Activated gamma-delta T cell treated with anti-CD3 and anti-CD28 coated beads, Interleukin-2, amount 50 U/mL, for 16 hours (primary cell): ENCODE measurements at places on chromosomes 7 and 10.

GRCh38 chr7:21044913-21045568 lies 258.4 kb upstream of the SP8 start:
- no peak for DNase-seq

DNA sequence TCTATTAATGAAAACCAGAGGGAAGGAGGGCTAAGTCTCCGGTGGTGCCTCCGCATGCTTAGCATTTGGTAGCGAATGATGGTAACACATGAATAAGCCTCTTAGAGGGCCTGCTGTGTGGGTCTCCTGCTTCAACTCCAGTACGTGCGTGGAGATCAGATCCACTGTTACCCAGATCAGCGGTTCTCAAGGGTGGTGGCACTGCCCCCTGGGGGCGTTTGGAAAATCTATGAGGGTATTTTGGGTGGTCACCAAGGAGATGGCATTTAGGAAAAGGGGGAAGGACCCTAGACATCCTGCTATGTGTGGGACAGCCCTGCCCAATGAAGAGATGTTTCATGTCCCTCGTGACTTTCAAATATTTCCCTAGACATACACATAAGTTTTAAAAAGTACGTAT lies 57.1 kb upstream of the TM9SF3 start:
- DNase-seq: no peak

DNA sequence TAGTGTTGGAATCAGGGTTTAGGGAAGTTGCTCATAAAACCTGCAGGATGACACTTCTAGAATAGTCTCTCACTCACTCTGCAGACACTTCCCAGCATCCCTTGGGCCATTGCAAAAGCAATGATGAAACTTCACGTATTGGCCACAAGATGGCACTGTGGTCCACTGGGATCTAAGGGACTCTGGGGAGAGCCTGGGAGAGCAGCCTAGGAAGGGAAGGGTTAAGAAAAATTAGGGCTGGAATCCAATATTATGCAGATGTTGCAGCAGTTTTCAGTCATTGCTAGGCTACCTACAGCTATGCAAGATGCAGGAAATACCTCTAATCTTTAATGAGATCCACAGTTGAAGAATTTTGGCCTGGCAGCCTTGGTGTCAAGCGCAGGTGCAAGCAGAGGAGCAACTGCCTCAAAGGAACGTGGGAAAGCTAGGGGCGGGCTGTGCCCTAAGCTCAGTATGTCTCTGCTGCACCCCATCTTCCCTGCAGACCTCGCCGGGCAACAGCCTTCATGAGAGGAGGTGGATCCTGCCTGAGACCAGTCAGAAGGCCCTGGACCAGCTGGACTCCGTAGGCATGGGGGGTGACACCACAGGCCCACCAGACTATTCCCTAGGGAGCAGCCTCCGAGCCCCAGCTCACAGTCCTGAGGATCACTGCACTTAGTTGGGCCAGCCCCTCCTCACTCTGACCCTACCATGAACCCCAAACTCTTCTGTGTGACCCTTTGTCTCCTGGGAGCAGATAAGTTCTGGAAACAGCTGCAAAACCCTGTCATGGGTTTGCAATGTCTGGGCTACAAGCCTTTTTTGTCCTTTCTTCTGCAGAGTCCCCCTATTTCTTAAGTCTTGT lies 127.9 kb upstream of the PRSS58 start:
- no peak for DNase-seq

GRCh38 chr10:75733135-75733890 lies 301.9 kb downstream of the LRMDA start:
- DNase-seq: no peak

DNA sequence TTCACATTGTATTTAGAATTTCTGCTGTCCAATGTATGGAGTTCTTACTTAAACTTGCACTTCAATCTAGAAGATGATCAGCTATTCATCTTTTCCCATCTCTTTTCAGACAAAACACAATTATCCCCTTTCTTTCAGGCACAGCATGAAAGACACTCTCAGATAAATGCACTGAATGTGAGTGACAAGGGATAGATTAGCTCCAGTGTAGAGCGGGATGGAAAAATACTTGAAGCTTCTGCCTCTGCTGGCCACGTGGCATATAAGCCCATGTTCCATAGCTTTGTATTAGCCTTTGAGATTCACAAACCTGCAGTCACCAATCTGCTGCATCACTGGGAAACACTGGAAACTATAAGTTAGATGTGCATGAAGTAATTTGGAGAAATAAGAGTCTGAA lies 162.2 kb upstream of the FAM3C start:
- no peak for DNase-seq

- no peak for DNase-seq
These were observed 98.5 kb downstream of the HIP1 start for GRCh38 chr7:75640201-75640600.
